Stimulated activated CD8-positive, alpha-beta memory T cell treated with anti-CD3 and anti-CD28 coated beads, Interleukin-4, amount 100 ng/mL, for 48 hours (primary cell): ENCODE measurements at places on chromosomes 16 and 17.
A peak's percentile ranks its signal among the peaks of the same experiment; 100 is the strongest.

DNA sequence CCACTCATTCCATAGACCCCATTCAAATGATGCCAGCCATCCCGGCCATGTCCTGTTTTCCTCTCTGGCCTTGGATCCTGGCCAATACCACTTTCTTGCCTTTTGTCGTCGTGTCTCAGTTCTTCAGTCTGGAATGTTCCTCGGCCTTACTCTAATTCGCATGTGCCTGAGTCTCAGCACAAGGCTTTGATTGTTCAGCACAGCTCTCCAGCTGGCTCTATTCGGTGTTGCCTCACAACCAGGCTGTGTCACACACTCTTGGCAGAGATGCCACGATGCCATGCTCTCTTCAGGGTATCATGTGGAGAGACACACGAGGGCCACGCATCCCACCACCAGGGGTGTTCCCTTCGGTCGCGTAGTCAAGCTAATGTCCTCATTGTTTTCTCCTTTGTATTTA lies 1.8 kb upstream of the VPS4A start:
- DNase-seq = no peak

- DNase-seq = no peak
Observed at GRCh38 chr17:74776990-74777389, 845 bp upstream of the NAT9 start.

DNA sequence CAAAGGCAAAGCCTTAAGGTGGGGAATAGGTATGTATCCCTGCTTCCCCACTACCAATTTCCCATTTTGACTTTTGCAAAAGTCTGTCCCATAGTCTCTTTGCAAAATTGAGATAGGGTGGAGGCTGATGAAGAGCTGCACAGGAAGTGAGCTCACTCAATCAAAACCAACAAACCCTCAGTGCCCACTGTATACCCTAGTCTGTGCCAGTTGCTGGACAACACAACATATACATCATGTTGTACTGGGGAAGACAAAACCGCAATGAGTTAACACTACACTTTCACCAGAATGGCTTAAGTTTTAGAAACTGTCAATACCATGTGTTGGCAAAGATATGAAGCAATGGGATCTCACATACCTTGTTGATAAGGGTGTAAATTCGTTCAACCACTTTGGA lies 40.4 kb upstream of the AXIN2 start:
- DNase-seq = no peak

DNA sequence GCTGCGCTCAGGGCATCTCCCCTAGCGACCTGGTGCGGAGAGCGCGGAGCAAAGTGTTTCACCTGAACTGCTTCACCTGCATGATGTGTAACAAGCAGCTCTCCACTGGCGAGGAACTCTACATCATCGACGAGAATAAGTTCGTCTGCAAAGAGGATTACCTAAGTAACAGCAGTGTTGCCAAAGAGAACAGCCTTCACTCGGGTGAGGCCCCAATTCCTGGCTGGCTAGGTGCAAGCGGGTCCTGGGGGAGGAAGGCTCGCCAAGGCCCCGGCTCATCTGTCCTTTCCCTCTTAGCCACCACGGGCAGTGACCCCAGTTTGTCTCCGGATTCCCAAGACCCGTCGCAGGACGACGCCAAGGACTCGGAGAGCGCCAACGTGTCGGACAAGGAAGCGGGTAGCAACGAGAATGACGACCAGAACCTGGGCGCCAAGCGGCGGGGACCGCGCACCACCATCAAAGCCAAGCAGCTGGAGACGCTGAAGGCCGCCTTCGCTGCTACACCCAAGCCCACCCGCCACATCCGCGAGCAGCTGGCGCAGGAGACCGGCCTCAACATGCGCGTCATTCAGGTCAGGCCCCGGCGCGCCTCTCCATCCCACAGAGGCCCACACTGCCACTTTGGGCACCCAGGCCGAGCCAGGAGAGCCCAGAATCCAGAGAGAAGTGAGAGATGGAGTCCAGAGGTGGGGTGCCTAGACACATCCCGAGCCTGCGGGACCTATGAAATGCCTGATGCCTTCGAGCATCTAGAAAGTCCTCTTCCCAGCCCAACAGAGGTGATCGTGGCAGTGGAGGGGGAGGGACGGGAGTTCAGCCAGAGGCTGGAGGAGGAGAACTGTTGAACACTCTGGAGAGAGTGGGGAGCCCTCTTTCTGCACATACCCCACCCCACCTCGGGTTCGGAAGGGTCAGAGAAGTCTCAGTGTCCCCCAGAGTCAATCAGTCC lies 3.3 kb downstream of the LHX1 start:
- peak; percentile 26 for DNase-seq

- DNase-seq = no peak
Observed at GRCh38 chr17:69057280-69057679, 3.4 kb downstream of the ABCA9 start.

DNA sequence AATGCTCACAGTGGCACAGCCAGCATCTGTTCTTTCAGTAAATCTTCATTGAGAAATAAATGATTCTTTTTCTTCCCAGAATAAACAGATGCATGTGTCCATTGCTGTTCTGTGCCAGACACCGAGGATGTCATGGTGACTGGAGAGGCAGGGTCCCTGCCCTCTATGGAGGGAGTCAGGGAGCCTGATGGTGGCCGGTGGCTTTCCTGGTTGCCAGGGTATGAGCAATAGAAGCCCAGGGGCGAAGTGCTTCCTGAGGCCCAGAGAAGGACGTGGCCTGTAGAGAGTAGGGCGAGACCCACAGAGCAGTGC lies 29.9 kb upstream of the NUDT16L1 start:
- no peak for DNase-seq

GRCh38 chr16:89906140-89907025 lies 12.3 kb upstream of the MC1R start:
- no peak for DNase-seq

DNA sequence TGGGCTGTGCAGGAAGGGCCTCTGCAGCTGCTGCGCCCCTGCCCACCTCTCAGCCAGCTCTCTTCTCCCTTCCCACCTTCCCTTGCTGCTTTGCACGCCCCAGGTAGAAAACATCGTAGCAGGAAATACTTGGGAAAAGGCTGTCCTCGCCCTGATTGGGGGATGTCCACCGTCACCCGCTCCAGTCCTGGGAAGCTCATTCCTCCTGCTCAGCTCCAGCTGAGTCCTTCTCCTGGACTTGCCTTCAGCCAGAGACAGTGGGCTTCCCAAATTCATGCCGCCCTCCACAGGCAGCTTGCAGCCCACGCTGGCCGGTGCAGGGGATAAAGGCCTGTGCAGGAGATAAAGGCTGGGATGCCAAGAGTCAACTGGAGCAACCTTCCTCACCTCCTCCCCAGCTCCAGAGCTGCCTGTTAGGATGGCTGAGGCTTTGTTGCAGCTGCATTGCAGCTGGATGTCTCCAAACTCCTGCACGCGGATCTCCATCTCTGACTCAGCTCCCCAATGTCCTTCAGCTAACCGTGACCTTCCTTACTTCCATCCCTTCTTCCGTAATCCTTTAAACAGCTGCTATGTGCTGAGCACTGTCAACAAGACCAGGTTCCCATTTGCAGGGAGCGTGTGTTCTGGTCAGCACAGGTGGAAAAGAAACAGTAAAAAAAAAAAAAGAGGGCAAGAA lies 402.0 kb upstream of the TNRC6C start:
- DNase-seq = no peak

DNA sequence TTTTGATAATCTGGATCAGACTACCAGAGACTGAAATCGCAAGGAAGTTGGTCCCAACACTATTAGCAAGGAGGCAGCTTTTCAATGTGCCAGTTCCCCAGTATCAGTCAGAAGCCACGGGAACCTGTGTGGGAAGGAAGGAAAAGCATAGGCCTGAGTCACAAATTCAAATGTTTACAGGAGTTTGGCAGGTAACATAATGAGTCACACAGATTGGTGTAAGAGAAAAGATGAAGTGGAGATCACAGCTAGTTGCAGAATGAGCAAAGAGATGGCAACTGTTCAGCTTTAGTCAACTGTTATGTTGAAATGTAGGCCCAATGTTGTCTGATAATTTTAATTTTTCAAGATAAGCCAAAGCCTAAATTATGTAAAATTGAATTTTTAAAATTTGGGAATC lies 28.1 kb upstream of the ITGA2B start:
- no peak for DNase-seq

DNA sequence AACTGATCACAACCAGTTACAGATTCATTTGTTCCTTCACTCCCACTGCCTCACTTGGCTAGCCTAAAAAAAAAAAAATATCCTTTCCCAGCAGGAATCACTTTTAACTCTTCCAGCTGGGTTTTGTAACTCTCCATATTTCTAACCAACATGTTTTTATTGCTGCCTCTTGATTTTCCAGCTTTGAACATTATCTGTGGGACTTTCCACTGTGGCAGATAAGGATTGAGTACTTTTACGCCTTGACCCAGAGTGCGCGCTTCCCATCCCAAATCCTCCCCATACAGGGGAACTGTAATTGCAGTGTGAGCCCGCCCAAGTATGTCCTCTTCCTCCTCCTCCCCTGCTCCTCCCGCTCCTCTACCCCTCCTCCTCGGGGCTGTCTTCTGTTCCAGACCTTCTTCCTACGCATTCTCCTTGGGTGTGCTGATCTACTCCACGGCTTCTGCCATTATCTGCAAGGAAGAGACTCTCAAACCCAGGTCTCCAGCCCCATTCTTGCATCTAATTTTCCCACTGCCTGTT lies 43.4 kb downstream of the CYB5D2 start:
- DNase-seq = no peak

DNA sequence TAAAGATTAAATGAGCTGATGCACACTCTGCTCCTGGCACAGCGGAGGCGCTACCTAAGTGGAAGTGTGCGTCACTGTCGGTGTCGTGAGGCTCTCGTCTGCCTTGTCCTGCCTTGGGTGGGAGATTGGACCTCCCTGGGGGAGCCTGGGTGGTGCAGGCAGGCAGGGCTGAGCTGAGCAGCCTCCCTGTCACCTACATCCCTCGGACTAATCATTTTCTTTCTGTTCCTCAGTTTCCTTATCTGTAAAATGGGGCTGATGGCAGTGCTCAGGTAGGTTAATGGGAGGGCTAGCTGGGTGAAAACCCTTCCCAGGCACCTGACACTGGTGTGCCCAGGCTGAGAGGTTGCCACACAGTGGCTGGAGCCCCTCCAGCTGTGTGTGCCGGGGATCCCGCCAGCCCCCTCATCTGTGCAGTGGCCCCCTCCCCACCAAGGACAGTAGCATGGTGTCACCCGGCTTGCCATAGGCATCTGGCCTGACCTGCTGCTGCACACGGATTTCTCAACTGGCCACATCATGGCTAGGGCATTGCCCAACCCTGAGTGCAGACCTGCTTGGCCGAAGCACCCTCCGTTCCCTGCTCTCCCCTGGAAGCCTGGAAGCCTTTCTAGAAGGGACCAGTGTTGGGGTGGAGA lies 4.3 kb downstream of the ADCY7 start:
- no peak for DNase-seq

DNA sequence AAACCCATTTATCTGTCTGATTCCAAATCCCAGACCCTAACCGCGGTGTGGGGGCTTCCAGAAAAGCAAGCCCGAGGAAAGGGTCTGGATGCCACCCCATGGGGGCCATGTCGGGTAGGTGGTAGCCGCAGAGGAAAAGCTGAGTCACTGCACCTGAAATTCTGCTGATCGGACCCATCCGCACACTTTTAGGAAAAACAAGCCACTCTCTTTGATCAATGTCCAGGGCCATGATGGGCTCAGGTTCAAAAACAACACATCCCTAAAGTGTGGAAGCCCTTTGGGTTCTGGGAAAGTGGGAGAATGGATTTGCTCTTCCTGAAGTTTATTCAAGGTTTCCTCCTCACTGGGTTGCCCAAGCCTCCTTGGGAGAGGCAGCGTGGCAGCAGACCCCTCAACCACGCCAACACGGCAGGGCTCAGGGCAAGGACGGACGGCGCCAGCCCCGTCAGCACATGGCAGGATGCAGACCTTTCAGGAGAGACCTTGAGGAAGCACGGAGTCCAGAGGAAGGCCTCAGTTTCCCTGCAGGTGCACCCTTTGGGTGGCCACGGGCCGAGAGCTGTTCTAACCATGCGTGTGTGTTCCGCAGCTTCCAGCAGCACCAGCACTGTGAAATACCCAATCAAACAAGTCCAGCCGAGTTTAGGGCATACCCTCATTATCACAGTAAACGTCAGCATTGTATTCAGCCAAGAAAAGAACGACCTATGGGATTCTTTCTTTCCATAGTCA lies 367.0 kb downstream of the FOXL1 start:
- DNase-seq = no peak

- DNase-seq = no peak
Observed at GRCh38 chr16:59878999-59879398, 1144.9 kb upstream of the GOT2 start.

DNA sequence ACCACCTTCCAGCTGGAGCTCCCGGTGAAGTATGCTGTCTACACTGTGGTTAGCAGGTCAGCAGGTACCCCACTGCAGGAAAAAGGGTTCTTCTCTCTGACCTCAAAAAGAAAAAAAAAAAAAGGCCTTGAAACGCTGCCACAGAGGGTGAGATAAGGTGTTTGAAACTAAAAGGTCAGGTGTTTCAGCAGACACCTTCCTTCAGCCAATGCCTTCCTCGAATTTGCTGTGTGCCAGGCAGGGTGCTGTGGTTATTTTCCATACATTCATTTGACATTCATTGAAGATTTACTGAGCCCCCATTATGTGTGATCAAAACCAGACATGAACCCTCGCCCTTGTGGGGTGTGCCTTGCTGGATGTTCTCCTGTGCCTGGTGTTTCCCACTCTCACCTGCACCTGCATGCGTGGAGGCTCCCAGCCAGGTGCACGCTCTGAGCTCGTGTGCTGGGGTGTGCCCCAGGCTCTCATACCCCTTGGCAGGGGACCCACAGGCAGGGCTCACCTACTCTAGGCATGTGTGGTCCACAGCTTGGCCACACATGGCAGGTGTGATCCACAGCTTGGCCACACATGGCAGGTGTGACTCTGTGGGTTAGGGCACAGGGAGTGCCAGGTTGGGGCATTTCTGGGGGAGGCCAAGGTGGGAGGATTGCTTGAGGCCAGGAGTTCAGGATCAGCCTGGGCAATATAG lies 15.8 kb upstream of the ITGAD start:
- no peak for DNase-seq

DNA sequence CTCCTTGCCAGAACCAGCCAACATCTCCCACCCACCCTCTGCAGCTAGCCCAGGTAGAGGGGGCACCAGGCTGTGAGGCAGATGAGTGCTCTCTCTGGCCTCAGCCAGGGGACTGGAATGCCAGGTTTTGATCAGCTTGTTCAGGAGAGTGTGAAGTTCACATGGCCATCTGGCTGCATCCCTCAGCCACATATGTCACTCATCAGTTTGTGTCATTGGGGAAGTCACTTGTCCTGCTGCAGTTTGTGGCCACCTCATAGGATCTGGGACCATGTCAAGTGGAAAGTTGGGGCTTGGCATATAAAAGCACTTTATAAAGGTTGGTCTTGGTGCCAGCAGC lies 147.6 kb downstream of the SOCS1 start:
- DNase-seq = no peak

GRCh38 chr17:80260069-80260535 lies 550 bp upstream of the RNF213 start:
- peak; percentile 81 for DNase-seq

- DNase-seq = no peak
Observed at GRCh38 chr17:78305801-78306200, 54.1 kb downstream of the SOCS3 start.

DNA sequence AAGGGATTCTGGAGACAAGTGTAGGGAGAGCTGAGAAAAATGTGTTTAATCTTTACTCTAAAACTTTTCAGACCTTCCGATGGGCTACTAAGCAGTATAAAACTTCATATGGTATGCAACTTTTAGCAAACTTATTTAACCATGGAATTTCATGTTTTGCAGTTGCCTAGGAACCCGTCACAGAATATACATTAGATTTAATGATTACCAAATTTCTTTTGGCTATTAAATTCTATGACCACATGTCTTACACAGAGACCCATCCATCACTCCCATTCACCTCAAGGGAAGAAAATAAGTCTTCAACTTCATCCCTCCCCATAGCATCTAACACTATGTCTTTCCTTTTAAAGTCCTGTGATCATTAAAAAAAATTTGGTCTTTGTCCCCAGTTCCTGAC lies 54.9 kb downstream of the HS3ST3A1 start:
- DNase-seq = no peak

GRCh38 chr16:26569793-26570192 lies 496.9 kb upstream of the C16orf82 start:
- DNase-seq = no peak
